ENCODE measurements at places on chromosomes 5 and 9.

DNA sequence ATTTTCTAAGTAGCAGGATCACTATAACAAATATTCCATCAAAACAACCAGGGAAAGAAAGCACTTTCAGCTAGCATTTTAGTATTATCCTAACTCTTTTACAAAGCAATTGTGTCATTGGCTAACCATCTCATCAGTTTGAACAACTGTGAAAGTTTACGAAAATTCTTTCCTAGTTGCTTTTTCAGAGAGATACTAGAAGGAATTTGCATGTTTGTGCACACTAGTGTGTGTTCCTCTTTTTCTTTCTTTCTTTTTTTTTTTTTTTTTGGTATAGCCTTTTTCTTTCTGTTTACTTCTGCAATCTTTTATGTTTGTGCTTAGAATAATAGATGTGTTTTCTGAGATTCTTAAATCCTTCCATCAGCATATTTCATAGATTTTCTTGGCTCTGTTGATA is 124.7 kb upstream of the SEMA6A start:
- no peak for DNase-seq

DNA sequence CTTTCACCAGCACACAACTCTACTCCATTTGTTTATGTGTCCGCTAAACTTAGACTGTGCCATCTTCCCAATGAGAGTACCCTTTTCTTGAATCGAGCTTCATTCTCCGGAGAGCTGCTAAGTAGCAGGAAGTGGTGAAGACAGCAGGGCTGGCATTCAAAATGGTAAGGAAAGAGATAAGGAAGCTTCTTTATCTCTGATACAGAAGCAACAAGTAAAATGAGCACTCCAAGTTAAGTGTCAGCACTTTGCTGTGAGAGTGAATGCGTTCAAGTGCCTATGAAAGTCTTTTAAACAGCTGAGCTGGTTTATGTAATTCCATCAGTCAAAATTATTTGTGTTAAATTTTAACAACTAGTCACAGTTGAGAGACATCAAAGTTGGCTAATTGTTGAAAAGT is 386.8 kb upstream of the PTPRD start:
- DNase-seq: no peak

GRCh38 chr5:177511181-177511580 is 1.6 kb upstream of the DOK3 start:
- DNase-seq: no peak

GRCh38 chr5:90956511-90957097 is 398.0 kb downstream of the ADGRV1 start:
- DNase-seq: no peak

DNA sequence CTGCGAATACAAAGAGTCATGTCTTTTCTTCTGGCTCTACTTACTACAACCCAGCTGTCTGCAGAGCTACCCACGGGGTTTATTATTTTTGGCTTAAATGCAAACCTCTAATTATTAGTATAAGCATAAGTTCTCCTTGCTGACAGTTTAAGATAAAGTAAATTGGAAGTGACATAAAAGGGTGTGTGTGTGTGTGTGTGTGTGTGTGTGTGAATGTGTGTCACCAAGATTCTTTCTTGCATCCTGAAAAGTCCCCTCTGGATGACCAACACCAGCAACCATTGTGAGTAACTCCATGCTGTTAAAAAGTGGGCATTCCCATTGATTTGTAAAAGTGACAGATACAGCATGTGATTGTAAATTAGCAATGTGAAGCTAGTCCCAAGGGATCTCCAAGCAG is 803.8 kb upstream of the ZNF608 start:
- no peak for DNase-seq

- no peak for DNase-seq
These were observed 15.7 kb upstream of the GSN start for GRCh38 chr9:121252104-121252851.

- DNase-seq: no peak
These were observed 4.6 kb downstream of the SIT1 start for GRCh38 chr9:35646153-35646532.

GRCh38 chr9:113678119-113678858 is 197.8 kb upstream of the ZNF618 start:
- no peak for DNase-seq

- no peak for DNase-seq
These were observed 138.1 kb downstream of the C9orf50 start for GRCh38 chr9:129482521-129483414.

DNA sequence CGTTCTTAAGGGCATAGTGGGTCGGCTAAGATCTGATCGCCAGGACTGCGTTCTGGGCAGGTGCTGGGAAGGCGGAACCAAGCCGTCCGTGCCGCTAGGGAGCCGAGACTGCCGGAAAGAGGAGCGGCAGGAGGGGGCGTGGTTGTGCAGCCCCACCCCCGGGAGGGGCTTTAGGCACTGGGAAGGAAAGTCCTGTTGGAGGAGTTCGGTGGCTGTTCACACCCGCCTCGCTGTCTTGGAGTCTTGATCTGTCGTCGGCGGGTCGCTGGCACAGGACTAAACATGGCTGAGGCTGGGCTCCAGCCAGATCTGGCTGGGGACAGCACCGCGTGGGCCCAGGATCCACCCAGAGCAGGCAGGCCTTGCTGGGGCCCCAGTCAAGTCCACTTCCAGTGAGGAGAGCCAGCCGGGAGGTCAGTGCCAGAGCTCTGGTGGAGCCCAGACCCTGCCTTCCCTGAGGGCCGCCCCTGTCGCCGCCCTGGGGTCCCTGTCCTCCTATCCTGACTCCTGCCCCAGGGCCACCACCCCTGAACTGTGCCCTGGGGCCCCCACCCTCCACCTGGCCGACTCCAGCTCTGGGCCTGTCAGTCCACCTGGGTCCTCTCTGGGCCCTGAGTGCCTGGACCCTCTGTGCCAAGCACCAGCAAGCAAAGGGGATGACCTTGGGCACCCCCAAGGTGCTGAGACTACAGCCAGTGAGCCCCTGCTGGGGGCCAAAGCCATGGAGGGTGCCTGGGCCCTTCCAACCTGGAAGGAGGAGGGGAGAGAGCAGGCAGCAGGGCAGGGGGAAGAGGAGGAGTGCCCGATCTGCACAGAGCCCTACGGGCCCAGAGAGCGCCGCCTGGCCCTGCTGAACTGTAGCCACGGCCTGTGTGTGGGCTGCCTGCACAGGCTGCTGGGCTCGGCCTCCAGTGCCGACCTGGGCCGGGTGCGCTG is 4.5 kb downstream of the RNF208 start:
- no peak for DNase-seq

- no peak for DNase-seq
These were observed 81.9 kb upstream of the RARS1 start for GRCh38 chr5:168404365-168404764.

- no peak for DNase-seq
These were observed 29.1 kb downstream of the TSPAN17 start for GRCh38 chr5:176676361-176676824.

DNA sequence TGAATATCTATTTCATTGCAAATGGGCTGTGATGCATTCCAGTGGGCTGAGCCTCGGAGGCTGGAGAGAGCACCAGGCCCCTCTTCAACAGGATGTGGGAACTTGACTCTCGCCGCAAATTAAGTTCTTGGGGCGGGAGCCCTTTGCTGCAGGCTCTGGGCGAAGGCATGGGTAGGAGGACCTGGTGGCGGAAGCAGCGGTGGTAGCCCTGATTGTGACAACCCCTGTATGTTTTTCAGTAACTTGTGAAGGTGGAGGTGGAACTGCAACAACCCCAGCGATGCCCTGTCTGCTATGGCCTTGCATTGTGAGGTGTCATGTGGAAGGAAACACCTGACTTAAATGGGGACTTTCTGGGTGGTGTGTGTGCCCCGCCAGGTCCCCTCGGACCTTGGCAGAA is 9.4 kb downstream of the FYB1 start:
- no peak for DNase-seq

Data from stimulated activated CD4-positive, alpha-beta T cell treated with anti-CD3 and anti-CD28 coated beads, TNF-alpha, amount 100 ng/mL, for 48 hours (primary cell).